ENCODE measurements at places on chromosomes 12 and 14.

DNA sequence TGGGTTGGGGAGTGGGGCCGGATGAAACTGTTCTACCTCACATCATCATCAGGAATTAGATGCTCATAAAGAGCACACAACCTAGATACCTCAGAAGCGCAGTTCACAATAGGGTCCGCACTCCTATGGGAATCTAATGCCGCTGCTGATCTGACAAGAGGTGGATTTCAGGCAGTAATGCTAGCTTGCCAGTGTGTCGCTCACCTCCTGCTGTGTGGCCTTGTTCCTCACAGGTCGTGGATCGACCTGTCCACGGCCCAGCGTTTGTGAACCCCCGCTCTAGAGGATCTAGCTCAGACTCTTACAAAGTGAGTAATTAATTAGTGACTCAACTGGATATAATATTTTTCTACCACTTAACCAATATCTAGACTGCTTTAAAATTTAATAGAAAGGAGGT, 5.8 kb downstream of the PPP1R12A start:
- DNase-seq: no peak

- DNase-seq: no peak
Measured at GRCh38 chr12:110732572-110732971, 10.1 kb downstream of the PPP1CC start.

GRCh38 chr12:129559776-129560175, 344.0 kb downstream of the TMEM132D start:
- no peak for DNase-seq

DNA sequence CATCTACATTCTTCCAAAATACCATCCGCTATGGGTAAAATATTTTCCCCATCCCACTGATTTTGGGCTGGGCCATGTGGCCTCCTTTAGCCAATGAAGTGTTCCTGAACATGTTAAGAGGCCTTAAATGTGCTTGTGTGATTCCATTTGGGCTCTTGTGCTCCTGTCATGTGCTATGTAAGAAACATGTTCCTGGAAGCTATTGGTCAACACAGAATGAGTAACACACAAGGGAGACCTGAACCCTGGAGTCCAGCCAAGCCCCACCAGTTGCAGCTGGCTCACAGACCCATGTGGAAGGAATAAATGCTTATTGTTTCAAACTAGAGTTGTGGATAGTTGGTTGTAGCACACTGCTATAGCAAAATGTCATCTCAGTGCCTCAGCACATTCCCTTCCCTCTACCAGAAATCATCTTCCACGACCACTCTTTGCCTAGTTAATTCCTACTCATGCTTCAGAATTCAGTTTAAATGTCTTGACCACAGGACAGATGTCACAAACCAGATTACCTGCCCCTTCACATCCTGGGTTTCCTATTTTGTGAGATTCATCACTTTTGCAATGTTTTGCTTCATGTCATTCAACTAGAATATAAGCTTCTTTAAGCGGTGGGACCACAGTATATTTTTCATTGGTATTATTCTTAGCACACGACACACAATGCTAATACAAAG, 217.3 kb upstream of the EEA1 start:
- no peak for DNase-seq

All from hematopoietic multipotent progenitor cell treated with erythropoietin and hydrocortisone succinate and interleukin-3 and kit ligand, for 15 days (in vitro differentiated cells).